ENCODE measurements at places on chromosomes 4 and X.

- no peak for DNase-seq
Observed at GRCh38 chrX:97704881-97705280, 821.2 kb downstream of the RPA4 start.

DNA sequence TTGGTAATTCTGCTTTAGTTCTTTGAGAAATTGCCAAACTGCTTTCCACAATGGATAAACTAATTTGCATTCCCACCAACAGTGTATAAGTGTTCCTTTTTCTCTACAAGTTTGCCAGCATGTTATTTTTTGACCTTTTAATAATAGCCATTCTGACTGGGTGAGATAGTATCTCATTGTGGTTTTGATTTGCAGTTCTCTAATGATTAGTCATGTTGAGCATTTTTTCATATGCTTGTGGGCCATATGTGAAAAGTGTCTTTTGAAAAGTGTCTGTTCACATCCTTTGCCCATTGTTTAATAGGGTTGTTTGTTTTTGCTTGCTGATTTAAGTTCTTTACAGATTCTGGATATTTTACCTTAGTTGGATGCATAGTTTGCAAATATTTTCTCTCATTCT lies 25.9 kb downstream of the ENPEP start:
- DNase-seq: peak; percentile 80

- DNase-seq: peak; percentile 18
Observed at GRCh38 chrX:31355206-31355955, 283.5 kb upstream of the FTHL17 start.

DNA sequence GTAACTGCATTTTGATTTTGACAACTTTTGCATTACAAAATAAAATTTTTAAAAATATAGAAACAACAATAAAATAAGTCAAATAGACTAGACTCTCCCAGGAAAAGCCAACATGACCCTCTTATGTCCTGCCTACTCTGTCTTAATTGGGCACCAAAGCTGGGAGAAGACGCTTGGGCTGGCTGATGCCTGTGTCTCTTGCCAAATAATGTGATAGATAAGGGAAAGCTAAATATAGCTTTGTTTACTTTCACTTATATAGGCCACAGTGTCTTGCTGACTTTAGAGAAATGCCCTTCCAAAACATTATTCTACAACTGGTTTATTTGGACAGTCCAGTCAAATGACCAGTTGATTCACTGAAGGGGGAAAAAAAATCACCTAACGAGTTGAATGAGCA lies 54.2 kb downstream of the FMR1NB start:
- DNase-seq: no peak

GRCh38 chrX:111039606-111040005 lies 56.4 kb upstream of the PAK3 start:
- no peak for DNase-seq

DNA sequence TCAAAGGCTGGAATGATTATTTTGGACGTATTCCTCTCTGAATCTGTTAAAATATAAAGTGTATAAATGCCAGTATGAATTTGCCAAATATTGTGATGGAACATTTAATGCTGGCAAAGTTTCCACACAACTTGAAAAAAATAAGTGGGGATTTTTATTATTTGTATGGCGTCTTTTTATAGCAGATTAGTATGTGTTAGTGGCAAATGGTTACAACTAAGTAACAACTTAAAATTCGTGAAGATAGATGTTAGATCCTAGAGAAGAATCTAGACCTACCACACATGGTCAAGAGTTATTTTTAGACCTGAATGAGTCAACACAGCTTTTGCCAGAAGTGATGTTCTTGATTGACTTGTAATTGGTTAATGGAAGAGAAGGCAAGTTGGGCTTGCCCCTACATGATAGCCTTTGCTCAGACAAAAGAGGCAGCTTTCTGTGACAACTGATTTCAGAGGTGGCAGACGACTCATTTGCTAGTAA lies 4.8 kb downstream of the CPE start:
- peak; percentile 7 for DNase-seq

DNA sequence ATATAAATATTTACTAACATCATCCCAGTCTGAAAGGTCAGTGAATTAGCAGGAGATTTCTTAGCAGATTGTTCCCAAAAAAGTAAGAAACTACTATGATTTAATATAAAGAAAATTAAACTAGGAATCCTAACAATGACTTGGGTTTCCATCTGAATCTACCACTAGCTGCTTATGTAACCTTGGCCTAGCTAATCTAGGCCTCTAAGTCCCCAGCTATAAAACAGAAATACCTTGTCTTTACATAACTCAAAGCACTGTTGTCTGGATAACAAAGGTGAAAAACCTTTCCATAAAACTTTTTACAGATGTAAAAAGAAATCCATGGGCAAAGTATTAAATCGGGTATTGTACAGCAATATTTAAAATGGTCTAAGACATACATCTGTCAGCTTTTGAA lies 3.0 kb downstream of the FBXL5 start:
- DNase-seq: peak; percentile 25

DNA sequence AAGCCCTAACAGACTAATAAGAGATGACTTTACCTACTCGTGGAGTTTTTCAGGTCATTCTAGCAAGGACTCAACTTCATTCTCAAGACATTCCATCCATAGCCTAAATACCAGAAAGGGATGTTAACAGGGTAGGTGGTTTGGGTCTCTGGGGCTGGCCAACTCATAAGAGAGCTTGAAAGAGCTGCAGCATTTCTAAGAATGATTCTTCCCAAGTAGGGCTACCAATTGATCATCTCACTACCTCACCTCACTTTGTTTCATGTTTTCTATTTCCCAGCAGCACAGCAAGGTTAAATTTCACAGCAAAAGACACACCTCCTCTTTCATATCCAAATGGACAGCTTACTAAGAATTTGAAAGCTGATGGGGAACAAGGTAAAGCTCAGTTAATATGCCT lies 614.8 kb upstream of the DIPK2B start:
- no peak for DNase-seq

DNA sequence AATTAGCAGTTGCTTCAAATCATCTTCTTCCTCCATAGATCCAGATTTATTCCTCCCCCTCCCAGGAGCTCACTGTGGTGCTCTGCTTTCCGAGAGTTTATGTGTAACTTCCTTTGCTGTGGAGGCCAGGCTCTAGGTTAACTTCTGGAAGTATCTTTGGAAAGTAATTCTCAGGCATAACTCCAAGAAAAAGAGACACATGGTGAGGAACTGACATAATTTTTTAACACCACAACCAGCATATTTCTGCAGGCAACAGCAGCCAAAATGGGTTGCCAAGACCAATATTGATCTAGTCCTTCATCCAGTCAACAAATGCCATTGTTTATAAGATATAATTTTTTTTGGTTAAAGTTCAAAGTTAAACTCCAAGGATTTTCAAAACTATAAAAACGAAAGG lies 114.5 kb upstream of the RBPJ start:
- peak; percentile 82 for DNase-seq

DNA sequence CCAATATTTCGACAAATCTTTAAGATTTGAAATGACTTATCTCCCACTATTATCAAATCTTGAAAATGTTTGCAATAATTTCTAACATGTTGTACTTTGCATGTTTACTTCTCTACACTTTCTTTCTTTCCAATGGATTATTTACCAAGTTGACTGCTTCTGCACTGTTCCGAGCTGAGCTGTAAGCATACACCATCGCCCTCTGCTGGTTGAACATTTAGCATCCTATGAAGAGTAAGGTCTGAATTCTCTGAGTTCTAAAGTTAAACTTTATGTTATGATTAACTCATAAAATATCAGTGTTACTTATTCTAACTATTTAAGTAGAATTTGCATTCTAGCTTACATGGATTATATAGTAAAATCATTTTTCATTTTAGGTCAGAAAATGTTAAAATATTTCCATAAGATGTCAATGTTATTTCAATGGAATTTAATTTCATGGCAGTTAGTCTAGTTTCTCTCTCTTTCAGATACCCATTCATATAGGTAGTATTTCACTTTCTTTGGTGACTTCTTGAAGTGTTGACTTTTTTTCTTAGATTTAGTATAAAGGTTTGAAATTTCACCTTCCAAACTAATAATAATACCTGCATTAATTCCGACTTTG lies 137.4 kb downstream of the DKK2 start:
- DNase-seq: peak; percentile 62

DNA sequence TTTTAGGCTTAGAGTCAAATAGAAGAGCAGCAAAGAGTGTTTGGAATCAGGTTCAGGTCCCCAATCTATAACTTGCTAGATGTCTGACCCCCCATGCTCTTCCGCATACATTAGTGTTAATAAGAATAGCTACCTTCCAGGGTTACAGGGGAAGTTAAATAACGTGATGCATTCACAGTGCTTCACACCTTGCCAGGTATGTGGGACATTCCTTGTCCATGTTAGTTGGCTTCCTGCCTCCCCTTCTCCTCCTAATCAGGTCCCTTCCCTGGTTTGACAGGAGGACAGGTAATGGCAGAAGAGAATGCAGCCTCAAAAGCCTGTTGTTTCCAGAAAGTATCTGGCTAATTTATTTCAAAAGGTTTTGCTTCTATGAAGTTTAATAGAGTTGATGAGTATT lies 248.7 kb downstream of the MID1IP1 start:
- DNase-seq: no peak

DNA sequence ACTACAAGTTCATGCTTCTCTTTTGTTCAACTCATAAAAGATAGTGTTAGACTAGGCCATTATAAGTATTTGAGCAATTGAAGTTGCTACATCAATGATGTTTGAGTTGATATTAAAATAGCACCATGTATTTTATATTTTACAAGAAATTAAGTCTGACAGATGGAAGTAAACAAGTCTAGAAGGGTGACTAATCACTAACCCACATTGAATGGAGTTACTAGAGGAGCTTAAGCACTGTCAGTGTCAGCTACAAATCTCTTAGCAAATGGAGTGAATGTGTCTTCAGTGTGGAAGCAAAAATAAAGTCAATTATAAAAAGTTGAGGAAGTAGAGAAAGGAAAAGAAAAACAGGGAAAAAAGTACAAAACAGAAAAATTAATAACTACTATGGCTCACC lies 592.5 kb downstream of the PCDH18 start:
- no peak for DNase-seq

DNA sequence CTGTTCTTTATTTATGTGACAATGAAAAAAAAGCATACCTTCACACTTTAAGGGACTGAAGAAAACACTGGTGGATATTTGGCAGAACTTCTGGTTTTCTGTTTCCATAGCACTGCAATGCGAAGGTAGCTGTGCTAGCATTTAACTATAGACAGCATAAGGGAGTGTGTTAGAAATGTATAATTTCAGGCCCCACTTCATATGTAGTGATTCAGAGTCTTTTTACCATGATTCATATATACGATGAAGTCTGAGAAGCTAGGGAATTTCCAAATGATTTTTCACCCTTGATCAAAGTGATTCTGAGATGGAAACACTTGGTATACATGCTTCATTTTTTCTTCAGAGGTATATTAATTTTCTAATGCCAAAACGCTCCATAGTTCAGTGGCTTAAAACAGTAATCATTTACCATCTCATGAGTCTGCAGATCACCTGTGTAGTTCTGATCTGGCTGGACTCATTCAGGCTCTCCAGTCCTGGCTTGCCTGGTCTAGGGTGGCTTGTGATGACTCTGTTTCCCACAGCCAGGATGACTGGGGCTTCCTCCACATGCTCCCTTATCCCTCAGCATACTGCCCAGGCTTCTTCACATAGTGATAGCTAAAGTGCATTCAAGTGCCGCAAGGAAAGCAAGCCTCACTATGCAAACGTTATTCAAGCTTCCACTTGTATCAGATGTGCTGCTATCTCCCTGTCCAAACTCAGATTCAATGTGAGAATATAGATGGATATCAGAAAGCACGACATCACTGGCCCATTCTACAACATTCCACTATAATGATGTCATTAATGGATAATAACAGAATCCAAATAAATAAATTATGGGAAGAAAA lies 790.1 kb downstream of the TECRL start:
- no peak for DNase-seq

- DNase-seq: no peak
Observed at GRCh38 chrX:139120760-139121159, 409.2 kb upstream of the FGF13 start.

- no peak for DNase-seq
Observed at GRCh38 chr4:18798123-18798522, 776.6 kb upstream of the LCORL start.

DNA sequence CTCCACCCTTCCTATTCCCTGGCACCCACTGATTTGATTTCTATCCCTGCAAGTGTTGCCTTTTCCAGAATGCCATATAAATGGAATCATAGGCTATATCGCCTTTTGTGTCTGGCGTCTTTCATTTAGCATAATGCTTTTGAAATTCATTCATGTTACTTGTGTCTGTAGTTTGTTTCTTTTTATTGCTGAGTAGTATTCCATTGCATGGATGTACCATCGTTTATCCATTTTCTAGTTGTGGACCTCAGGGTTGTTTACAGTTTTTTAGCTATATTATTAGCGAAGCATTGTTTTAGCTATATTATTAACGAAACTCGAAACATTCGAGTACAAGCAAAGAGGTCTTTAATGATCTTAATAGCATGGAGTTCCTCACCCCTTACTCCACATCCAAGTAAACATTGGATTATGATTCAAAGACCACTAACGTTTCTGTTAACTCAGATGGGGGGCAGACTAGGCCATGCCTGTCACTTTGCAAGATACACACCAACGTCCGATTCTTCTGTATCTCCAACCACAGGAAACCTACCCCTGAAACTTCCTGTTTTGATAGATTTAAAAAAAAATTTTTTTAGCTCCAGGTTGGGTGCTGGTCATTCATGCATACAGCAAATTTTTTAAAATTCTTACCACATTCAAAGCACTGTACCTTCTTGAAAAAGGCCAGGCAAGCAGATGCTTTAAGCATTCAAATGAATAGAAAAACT lies 1.1 kb downstream of the DCK start:
- no peak for DNase-seq

- peak; percentile 61 for DNase-seq
Observed at GRCh38 chrX:19544693-19545305, 29.5 kb upstream of the MAP3K15 start.

DNA sequence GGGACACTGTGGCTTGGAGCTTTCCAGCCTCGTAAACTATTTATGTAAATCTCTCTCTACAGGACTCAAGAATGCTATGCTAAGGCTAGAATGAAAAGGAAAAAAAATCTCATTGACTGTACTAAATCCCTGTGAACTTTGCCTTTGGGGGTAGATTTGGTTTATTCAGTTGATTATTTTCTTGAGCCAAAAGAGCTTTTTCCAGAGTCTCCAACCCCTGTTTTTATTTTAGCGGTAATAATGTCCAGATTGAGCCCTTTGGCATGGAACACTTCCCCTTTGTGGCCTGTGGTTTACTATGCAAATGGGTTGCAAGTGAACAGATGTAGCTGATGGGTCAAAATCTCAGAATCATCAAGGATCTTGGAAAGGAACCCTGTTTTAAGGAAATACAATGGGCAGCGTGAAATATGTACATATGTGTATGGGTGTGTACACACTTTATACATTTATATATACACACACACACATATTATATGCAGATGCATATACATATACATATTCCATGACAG lies 72.9 kb downstream of the FAM9B start:
- peak; percentile 40 for DNase-seq

- DNase-seq: peak; percentile 27
Observed at GRCh38 chr4:21678711-21679110, 269.9 kb downstream of the KCNIP4 start.

GRCh38 chr4:173418639-173419038 lies 19.7 kb upstream of the SCRG1 start:
- no peak for DNase-seq
